ENCODE measurements at places on chromosomes 6 and 20.

DNA sequence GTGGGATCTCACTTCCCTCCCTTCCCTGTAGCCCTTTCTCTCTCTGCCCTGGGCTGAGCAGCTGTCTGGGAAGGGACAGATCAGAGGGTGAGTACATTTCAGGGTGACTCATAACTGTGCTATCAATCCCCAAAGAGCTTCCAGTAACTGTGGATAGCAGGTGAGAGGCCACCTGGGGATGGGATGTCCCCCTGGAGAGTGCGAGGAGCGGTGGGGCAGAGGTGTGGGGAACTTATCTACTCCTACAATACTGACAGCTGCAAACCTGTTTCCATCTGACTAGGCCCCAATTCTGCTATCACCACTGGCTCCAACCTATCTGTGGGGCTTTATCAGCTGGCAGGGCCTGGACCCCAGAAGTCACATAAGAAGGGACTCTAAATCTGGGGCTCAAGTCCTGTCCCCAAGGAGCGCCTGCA, 32.6 kb downstream of the KCNK5 start:
- DNase-seq: no peak

DNA sequence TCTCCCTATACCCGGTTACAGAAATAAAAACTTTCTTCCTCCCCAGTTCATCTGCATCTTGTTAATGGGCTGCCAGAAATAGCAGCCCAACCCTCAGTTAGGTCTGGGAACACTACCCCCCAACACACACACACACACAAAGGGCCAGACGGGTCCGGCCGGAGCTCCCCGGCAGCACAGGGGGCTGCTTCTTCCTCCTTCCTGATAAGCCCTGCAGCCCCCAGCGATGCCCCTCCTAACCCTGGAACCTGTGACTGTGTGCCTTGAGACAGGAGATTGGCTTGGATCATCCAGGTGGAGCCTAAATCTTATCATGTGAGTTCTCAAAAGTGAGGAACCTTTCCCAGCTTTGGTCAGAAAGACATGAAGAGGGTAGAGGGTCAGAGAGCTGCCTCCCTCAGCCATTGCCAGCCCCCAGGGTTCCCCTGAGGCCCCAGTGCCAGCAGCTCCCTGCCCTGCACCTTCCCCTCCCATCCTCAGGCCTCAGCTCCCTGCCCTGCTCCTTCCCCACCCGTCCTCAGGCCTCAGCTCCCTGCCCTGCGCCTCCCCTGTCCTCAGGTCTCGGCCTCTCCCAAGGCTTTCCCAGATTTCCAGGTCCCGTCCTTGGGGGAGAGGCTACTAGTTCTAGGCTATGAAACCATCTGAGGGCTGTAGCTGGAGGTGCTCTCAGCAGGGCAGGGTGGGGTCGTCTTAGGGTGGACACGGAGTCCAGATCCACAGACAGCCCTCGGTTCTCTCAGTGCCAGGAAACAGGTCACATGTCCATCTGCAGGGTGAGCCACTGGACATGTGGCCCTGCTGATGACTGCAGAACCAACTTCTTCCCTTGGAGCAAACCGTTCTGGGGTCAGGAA, 34.5 kb upstream of the CST7 start:
- no peak for DNase-seq

DNA sequence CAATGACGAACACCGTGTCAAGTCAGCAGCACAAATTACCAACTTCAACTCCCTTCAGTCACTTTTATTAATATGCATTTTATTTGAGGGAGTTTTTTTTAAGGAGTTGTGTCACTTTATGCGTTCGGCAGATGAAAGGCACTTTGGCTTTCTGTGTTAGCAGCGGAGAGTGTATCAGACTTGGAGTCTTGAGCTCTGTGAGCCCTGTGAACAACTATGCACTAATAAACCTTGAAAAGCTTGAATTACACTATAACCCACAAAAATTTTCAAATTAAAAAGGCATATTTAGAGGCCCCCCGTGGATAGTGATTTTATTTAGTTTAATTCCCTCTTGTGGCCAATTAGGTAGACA, 335.3 kb upstream of the NT5E start:
- no peak for DNase-seq

DNA sequence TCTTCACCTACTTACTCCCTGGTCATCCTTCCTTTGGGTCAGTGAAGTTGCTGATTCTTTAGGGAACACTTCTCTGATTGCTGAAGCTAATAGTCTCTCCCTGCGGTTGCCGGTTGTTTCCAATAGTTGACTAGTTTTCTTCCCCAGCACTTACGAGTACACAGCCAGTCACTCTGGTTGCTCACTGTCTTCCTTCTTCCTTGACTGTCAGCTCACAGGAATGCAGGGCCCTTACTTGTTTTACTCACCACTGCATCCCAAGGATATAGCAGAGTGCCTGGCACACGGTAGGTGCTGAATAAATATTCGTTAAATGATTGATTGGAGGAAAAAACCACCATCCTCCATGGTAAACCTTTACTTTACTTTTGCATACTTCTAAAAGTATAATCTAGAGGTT, 345.0 kb downstream of the QKI start:
- no peak for DNase-seq

DNA sequence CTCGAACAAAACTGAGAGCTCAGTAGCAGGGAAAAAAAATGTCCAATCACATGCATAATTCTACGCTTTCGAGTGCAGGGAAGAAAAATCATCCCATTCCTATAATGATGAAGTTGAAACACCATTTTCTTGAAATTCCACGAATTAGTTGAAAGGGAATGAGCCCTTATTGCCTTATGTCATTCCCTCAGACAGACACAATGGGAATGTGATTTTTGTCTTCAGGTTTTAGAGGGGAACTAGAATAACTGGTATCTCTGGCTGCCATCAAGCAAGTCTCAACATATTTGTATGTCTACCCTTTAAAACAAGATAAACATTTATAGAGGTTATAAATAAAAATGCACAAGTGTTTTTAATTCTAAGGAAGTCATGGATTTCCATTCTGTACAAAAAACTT, 87.9 kb downstream of the KIF13A start:
- DNase-seq: no peak

DNA sequence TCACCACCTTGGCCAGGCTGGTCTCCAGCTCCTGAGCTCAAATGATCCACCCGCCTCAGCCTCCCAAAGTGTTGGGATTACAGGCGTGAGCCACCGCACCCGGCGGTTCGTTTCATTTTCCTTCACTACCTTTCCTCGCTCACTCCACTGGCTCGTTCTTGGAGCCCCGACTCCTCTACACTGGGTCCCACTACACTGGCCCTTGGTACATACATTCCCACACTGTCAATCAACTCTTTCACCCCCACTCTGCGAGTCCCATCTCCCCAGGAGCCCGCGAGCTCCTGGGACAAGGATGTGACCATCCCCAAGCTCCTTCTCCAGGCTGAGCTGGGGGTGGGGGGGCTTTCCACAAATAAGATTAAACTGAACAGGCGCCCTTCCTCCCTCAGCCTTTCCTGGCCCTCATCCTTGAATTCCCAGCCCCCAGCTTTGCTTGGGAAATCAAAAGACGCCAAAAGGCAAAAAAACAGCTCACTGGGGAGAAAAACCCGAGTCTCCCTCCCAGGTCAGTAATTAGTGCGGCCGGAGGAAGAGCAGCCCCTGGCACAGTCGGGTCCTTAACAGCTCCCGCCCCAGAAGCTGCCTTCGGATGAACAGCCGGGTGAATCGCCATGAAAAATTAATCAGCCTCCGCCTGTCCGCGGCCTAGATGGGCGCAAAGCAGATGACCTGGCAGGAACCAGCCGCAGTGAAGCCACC, 42.8 kb upstream of the LY86 start:
- DNase-seq: no peak

- DNase-seq: no peak
These were observed 229.5 kb downstream of the ERMARD start for GRCh38 chr6:169980826-169981450.

Data from DMS 273 treated with DMSO at 0.1 percent for 48 hours (cell line).